ENCODE measurements at places on chromosomes 4 and X.

GRCh38 chr4:65393078-65393477 is 277.2 kb downstream of the EPHA5 start:
- no peak for DNase-seq

DNA sequence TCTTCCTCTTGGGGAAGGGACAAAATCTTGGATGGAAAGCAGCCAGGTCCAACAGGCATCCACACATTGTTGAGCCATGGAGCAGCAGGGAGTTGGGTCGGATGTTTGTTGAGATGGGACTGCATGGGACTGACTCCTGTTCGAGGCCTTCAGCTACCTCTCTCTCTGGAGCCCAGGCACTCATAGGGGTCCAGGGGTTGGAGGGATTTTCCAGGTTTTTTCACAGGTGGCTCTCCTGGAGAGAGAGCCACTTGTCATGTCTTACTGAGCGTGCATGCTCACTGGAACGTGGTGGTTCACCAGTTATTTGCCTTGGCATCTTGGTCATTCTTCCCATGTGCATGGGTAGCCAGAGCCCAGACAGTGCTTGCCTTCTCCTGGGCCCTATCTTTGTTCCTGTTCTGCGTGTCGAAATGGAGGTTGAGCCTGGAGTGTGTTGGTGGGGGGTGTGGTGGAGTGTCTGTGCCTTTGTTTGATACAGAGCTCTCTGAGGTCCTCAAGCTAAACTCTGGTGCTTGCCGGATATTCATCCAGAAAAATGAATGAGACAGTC is 60.6 kb downstream of the NBDY start:
- DNase-seq, result no peak

DNA sequence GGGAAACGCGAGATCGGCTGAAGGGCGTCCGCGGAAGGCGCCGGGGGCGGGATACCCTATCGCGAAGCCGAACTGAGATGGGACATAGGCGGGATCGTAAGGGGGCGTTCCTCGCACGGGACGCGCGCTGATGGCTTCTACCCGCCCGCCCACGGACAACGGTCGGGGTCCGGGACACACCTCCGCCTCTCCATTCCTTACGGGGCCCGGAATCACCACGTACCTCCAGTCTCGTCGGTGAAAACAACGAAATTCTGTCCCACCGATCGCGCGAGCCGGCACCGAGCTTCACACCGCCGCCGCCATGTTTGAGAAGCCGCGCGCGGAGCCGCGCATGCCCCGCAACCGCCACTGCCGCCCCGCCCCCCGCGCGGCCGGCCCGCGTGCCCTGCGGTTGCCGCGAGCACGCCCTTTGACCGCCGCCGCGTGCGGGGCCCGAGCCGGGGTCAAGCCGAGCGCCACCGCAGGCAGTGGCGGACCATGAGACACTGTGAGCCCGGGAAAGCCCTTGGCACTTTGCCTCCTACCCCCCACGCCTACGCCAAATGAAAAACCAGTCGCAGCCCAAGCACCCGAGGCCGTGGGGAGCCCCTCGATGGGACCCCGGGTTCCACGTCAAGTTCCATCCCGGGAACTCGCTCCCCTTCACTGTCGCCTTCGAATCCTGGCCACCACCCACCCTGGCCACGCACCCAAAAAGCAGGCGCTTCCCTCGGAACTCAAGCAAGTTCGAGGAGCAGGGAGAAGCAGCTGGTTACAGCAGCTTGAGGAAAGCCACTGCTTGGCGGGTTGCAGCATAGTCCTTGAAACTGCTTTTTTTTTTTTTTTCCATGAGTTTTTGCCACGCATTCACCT is at the start of gene SCML2:
Gene SCML2, minus strand, starts transcription at position 320 of the 855 bp plus-strand sequence. CDS start 20,617 bp downstream, outside the sequence.
- no peak for DNase-seq

DNA sequence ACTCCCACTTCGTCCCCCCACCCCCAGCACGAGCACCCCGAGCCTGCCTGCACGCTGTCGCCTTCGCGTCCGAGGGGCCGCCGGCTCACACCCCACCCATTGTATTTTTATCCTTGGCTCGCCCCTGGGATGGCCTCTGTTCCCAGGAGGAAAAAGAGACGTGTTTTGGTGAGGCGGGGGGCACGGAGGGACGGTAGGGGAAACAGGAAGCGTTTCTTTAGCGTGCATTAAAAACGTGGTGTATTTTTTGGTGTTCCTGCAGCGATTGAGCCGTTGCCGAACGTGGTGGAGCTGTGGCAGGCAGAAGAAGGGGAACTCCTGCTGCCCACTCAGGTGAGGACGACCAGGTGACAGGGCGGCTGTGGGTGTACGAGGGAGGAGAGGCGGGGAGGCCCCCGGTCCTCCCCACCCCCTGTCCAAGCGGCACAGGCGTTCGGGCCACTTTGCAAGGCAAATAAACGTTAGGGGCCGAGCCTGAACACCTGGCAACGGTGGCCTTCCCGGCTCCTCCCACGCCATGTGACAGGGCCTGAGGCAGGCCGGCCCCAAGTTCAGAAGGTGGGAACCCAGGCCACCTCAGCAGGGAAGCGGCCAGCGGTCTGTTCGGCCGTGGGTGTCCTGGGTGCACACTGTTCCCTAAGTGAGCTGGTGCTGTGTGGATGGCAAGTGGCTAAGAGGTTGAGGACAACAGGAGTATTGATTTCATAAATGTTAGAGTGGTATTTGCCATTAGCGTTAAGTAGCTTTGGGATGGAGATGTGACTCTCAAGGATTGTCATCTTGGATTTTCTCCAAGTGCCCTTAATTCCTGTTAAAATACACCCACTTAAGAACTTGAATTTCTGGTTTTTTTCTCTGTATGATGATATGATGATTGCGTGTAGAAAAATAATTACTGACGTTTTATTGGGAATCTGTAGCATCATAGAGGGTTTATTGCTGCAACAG is 1.1 kb downstream of the TMEM131L start:
- peak; percentile 37 for DNase-seq

- DNase-seq, result no peak
Observed at GRCh38 chr4:25310066-25310802, 2.3 kb upstream of the ZCCHC4 start.

- no peak for DNase-seq
Observed at GRCh38 chr4:154329939-154330338, 161.7 kb downstream of the DCHS2 start.

- DNase-seq, result no peak
Observed at GRCh38 chrX:133953078-133953477, 32.3 kb downstream of the GPC3 start.

GRCh38 chr4:130077275-130077674 is 981.3 kb downstream of the C4orf33 start:
- DNase-seq, result no peak

GRCh38 chrX:2632533-2633504 is 58.3 kb upstream of the CD99 start:
- no peak for DNase-seq

DNA sequence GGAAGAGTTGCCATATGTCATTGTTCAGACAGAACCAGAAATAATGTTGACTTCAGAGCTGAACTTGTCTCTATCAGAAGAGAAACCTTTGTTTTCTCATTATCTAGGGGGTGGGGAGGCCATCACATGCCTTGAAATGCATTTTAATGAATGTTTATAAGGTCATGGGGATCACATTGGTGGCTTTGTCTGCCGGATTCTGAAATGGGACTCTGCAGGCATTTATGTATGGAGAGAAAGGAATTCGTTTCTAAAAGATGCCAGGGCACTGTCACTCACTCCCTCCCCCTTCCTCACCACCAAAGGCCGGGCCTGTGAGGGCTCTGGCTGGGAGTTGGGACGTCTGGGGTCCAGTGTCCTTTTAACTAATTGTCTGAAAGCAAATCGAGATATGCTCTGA is 102.2 kb downstream of the MAMLD1 start:
- DNase-seq, result no peak

DNA sequence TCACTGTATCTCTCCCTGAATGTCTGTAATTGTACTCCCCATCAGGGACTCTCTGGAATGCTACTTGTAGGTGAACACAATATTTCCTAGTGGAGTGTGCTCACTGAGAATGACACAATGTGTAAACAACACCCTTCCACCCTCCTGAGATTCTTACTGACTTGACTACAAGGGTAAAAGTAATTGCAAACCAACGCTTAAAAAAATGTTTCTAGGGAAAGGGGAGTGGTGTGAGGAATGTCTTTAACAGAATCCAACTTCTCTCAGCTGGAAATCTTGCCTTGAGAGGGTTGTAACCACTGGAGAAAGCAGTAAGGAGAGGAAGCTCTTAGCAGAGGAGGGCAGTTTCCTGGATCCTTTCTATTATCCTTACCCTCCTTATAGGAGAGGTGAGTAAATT is 5.1 kb upstream of the RAPGEF2 start:
- DNase-seq, result no peak

GRCh38 chr4:76533314-76533713 is 98.3 kb downstream of the SHROOM3 start:
- DNase-seq, result no peak

DNA sequence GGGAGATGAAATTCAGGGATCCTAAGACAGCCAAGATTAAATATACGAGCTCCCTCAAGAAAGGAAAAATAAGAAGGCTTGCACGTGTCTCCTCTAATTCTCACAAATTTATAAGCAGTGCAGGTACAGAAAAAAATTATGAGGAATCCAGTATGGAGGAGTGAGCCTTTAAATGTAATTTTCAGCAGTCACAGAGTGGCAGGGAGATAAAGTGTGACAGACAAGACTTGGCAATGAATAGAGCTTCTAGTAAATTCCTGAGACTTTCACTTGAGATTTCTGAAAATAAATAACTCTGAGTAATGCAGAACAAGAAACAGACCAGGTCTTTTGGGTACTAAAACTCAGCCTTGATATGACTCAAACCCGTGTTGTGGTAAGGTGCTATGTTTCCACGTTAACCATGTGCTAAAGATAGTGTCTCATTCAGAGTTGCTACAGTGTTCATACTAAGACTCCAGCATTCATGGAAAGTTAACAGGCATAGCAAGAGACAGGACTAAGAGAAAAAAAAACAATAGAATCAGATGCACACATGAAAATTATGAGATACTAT is 119.8 kb downstream of the SPOCK3 start:
- DNase-seq, result no peak

DNA sequence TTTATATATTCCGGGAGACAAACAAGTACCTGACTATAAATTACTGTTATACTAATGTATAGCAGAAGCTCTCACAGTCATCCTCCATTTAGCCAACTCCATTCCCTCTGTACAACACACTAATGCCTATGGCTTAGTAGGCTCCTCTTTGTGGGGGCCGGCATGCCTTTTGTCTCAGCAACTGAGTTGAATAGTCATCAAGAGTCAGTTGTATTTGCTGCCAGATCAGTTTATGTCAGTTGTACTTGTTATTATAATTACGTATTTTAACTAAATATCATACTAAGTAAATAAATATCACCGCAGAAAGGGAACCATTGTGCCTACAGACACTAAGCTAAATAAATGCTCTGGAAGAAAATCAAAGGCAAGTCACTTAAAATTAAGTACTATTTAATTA is 9.9 kb downstream of the PRMT9 start:
- no peak for DNase-seq

DNA sequence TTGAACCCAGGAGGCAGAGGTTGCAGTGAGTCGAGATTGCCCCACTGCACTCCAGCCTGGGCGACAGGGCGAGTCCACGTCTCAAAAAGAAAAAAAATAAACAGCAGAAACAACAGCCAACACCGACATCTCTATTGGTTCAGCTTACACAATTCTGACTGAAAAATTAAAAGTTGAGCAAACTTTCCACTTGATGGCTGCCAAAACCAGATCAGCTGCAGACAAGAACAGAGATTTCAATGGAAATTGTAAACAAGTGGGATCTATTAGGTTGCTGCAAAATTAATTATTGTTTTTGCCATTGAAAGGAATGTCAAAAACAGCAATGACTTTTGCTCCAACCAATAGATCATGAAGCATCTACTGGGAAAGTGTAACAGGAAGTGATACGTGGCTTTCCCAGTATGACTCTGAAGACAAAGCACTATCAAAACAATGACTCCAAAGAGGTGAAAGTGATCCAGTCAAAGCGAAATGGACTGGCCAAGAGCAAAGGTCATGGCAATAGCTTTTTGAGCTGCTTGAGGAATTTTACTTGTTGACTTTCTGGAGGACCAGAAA is 26.3 kb downstream of the UPF3B start:
- DNase-seq, result no peak

DNA sequence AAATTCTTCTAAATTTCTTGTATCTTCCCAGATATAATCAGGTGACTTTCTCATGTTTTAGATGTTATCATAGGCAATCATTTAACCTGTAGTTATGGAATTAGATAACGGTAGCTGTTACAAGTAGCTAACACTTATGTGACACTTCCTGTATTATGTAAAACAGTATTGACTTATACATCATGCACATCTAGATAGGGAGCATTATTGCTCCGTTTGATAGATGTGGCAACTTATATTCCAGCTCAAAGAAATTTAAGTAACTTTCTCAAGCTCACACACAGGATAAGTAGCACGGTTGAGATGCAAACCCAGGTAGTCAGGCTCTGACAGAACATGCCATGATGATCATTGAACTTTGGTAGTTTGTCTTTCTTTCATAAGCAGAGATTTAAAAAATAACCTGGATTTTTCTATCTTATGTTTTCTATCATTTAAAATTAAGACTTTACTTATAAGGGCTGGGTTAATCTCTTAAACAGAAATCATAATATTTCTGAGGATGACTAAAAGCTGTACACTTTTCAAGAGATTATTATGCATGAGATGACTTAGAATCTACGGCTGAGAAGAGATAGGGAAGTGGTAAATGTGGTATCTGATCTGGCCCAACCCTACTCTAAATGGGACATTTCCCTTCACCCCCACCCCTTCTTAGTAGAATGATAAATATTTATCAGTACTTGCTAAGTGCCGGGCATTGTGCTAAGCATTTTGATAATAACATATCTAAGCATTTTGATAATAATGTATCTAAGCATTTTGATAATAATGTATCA is 69.1 kb upstream of the HPGD start:
- no peak for DNase-seq

- no peak for DNase-seq
Observed at GRCh38 chrX:50858548-50858947, 44.6 kb upstream of the SHROOM4 start.

- DNase-seq, result no peak
Observed at GRCh38 chrX:154408659-154409221, 314 bp downstream of the DNASE1L1 start.

DNA sequence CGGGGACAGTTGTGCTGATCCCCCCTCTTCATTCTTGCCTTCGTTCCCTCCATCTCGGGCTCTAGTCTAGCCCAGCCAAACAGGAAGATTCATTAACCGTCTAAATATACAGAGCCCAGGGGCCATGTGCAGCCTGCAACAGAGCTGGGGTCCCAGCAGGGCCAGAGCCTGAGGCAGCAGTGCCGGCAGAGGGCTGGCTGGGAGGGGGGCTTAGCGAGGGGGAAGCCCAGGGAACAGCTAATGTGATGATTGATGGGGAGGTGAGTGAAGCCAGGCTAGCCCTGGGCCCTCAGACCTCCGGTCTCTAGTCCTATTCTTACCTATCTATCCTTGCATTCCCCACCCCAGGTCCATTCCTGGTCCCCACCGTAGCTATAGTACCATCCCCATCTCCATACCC is 22.3 kb downstream of the EFNB1 start:
- DNase-seq, result no peak

- DNase-seq, result no peak
Observed at GRCh38 chr4:93072292-93072691, 756.3 kb upstream of the ATOH1 start.

GRCh38 chr4:38612646-38613414 is 51.2 kb upstream of the KLF3 start:
- DNase-seq, result no peak
